ENCODE measurements at places on chromosomes 4 and X. TPM values are rescaled to one million over a fixed set of nuclear protein-coding genes. Genes with fewer than 3 reads are reported as not detected.

- no peak for DNase-seq
Measured at GRCh38 chrX:140983730-140984129, 18.7 kb upstream of the SPANXB1 start.

PRRG3 gene
- 5.6 TPM for total RNA-seq

UGT2A3 gene
- total RNA-seq, result 0.67 TPM

- DNase-seq, result no peak
Measured at GRCh38 chrX:94058728-94059382, 384.8 kb downstream of the FAM133A start.

RASSF6 gene
- 10.1 TPM for total RNA-seq

- no peak for DNase-seq
Measured at GRCh38 chr4:180106122-180106521, 2137.1 kb upstream of the TENM3 start.

PCDH7 gene
- 17.2 TPM for total RNA-seq
